ENCODE measurements at places on chromosomes 4 and X. TPM values are rescaled to one million over a fixed set of nuclear protein-coding genes. Genes with fewer than 3 reads are reported as not detected.

IL2 gene
- polyA plus RNA-seq: not detected

NPY5R gene
- not detected for polyA plus RNA-seq

DUSP9 gene
- polyA plus RNA-seq: 0.23 TPM

NDP gene
- polyA plus RNA-seq: 0.26 TPM

DNA sequence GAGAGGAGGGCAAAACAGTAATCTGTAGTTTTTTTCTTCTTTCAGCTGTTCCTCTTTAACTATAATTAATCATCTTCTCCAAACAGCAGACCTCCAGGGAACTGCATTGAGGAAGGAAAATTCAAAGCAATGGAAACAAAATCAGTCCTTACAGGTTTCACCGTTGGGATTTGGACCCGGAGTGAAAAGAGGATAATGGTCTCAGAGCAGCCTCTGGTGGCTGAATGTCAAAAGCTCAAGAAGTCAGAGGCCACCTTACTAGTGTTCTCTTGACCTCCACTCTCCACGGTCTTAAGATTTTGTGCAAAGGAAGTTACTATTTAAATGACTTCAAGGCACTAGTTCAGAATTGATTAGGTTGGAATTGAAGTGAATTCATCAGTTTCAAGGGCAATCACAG, 16.0 kb upstream of the MID1 start:
- no peak for DNase-seq
- H3K36me3 ChIP-seq: no peaks in the 10 kb centered on the region
- H3K4me3 ChIP-seq: no peak overlapping the region
- H3K27ac ChIP-seq: no peak overlapping the region

GRCh38 chr4:3286335-3287175, 6.3 kb upstream of the RGS12 start:
- no peak overlapping the region for H3K4me3 ChIP-seq
- peaks cover 24% of the 10 kb centered on the region for H3K4me1 ChIP-seq
- H3K27me3 ChIP-seq: no peaks in the 10 kb centered on the region
- no peaks in the 10 kb centered on the region for H3K36me3 ChIP-seq

DNA sequence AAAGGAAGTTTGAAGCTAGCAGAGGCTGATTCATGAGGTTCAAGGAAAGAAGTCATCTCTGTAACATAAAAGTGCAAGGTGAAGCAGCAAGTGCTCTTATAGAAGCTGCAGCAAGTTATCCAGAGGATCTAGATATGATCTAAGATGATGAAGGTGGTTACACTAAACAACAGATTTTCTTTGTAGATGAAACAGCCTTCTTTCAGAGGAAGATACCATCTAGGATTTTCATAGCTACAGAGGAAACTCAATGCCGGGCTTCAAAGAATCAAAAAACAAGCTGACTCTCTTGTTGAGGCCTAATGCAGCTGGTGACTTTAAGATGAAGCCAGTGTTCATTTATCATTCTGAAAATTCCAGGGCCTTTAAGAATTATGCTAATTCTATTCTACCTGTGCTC, 28.8 kb downstream of the NR0B1 start:
- no peaks in the 10 kb centered on the region for H3K36me3 ChIP-seq
- no peaks in the 10 kb centered on the region for H3K27me3 ChIP-seq
- DNase-seq: no peak
- H3K27ac ChIP-seq: no peak overlapping the region
- no peak overlapping the region for H3K4me3 ChIP-seq
